ENCODE measurements at places on chromosomes 2 and 18.

DNA sequence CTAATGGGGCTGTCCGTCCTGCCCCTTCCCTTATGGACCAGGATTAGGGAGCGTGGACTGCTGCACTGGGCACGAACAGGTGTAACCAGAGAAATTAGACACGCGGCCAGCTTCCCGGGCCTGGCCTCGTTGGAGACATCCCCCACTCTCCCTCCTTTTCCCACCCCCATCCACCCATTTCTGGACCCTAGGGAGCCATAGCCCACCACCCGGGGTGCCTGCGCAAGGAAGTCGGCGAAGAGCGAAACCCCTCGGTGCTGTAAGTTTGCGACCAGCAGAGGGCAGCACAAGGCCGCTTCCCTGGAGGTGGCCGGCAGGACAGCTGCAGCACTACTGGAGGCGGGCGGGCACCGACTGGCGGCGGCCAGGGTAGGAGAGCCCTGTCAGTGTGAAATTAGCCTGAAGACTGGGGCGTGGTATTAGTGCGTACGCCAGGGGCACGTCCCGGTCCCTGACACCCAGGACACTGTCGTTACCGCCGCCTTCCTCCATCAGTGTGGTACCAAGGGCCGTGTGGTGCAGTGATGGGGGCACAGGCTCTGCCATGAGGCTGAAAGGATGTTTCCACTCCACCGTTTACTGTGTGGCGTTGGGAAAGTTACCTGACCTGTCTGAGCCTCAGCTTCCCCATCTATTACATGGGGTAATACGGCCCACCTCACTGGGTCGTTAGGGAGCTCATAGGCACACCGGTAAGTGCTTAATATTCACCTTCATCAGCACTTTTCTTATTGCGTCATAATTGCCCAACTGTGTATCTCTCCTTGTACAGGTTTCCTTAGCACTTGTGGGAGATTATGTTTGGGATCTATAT is 36.0 kb upstream of the CD207 start:
- DNase-seq: peak; percentile 11

- no peak for DNase-seq
Observed at GRCh38 chr2:17747684-17748452, 5.7 kb downstream of the SMC6 start.

DNA sequence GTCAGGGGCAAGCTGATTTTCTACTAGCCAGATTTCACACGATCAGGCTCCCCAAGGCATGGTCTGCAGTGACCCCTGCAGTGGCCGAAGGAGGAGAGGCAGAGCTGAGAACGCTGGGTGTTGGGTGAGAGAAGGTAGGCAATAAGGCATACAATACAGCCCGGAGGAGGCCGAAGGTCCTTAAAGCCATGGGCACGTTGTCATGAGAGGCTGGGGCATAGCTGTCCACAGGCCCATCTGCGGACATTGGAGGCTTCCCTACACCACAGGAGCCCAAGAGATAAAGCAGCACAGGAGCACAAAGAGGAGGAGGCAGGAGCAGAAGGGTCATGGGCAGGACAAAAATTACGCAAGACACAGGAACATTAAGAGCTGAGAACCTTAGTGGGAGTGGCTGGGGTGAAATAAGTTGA is 16.7 kb upstream of the BZW1 start:
- no peak for DNase-seq

DNA sequence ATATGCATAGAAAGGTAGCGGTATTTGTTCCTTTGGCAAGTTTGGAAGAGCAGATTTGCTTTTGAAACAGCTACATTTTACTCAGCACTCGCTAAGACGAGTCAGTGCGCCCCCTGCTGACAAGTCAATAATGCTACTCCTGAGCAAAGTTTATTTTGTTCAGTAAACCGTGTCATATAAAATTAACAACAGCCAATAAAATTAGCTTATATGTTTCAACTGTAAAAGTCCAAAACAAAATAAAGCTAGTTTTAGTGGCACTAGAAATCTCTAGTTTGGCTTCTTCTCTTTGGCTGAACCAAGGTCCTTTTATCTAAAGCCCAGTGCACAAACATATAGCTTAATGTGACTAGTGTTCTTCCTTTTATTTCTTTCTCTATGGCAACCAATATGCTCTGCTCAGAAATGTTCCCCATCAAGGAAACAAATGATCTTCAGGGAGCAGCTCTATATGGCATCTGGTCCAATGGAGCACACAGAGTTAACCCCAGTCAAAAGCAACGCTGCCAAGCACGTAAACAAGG is 4.2 kb upstream of the POU3F3 start:
- DNase-seq: peak; percentile 60

- no peak for DNase-seq
Observed at GRCh38 chr18:66734451-66734850, 130.6 kb upstream of the CDH19 start.

- DNase-seq: no peak
Observed at GRCh38 chr18:74412116-74412880, 44.8 kb downstream of the DIPK1C start.

DNA sequence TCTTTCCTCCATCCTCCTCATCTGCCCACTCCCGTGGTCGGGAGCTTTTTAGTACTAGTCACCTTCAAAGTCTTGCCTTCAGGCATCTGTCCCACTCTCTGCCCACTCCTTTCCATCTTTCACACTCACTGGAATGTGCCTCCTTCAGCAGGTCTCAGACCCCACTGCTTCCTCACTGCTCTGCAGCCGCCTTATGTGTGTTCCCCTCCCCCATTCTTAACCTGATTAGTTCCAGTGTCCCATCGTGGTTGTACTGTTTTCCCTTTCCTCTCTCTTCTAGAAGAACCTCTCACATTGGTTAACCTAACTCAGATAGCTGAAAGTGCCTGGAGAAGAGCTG is 3.0 kb downstream of the ARMC9 start:
- no peak for DNase-seq

GRCh38 chr2:197310271-197310985 is at the start of gene ANKRD44:
Gene ANKRD44 (minus strand): TSS chr2:197310780. CDS start chr2:197310604, 176 bp downstream.
- peak; percentile 77 for DNase-seq

DNA sequence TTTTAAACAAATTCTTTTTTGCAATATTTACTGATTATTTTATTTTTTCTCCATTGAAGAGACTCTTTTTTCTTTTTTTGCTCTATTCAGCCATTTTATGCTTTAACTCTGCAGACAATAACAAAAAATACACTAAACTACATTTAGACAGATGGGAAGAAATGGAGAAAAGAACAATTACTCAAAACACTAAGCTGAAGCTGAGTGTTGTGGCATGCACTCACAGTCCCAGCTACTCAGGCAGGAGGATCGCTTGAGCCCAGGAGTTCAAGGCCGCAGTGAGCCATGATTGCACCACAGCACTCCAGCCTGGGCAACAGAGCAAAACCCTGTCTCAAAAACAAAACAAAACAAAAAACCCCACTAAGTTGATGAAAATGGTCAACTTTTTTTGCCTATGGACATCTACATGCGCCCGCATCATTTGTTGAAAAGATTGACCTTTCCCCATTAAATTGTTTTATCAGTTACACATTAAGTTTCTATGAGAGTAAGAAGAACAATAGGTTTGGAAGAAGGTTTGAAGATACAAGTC is 43.0 kb downstream of the E2F6 start:
- DNase-seq: no peak

GRCh38 chr2:1305342-1306013 is 107.8 kb upstream of the TPO start:
- DNase-seq: no peak

- DNase-seq: no peak
Observed at GRCh38 chr18:54957296-54957832, 1.9 kb downstream of the CCDC68 start.

DNA sequence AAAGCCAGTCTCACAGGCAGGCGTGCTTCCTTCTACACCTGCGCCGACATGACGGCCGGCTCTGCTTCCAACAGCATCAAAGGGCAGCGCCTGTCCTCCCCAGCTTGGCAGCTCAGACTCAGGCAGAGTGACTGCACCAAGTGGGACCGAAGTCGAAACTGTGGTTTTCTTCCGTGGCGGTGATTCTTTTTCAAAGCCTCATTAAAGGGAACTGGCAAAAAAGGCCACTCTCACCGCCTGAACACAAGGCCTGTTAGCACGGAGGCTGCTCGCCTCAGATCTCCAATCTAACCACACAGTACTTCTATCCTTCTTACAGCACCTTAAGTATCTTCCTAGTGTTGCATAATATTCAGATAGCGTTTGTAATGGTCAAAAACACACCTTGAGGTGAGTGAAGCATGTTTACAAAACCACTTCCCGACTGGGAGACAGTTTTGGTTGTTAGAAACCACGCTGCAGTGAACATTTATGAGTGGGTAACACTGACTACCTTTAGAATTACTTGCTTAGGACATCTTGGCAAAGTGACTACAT is 236.4 kb downstream of the HDAC4 start:
- no peak for DNase-seq

GRCh38 chr2:38658613-38659012 is 7.3 kb upstream of the GALM start:
- no peak for DNase-seq

- DNase-seq: peak; percentile 50
Observed at GRCh38 chr2:234951664-234952269, at the start of gene SH3BP4. Gene SH3BP4 (plus strand): TSS chr2:234952017. CDS start chr2:235035003, 82,986 bp downstream.

DNA sequence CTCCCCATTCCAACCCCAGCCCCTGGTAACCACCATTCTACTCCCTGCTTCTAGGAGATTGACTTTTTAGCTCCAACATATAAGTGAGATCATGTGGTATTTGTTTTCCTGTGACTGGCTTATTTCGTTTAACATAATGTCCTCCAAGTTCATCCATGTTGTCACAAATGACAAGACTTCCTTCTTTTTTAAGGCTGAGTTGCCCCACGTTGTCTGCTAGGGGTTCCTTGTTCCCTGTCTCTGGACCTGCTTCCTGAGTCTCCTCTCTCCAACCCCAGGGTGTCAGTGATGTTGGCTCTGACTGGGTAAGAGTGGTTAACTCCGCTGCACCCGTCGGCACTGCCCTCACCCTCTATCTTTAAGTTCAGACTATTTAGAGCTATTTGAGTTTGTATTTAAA is 175.2 kb downstream of the SH3RF3 start:
- DNase-seq: no peak

DNA sequence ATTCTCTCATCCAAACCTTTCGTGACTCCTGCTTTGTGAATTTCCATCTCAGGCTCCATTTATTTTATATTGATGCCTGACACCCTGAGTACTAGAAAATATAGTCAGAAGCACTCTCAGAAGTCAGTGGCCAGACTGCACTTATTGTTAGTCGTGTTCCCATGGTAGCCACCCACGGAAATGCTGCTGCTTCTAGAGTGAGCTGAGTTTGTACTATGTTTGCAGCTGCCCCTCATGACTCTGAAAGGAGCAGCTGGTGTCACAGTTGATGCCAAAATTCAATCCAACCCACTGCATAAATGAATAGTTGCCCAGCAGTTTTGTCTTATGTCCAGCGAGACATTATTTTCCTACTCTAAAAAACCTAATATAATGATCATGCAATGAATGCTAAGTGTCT is 265.2 kb upstream of the SPHKAP start:
- DNase-seq: no peak

- no peak for DNase-seq
Observed at GRCh38 chr2:86397986-86398385, 43.2 kb upstream of the KDM3A start.

- DNase-seq: no peak
Observed at GRCh38 chr18:62848946-62849345, 133.6 kb downstream of the PHLPP1 start.

GRCh38 chr2:8923183-8923582 is 80.3 kb downstream of the MBOAT2 start:
- no peak for DNase-seq

GRCh38 chr2:28730641-28731146 is 20.9 kb upstream of the PPP1CB start:
- no peak for DNase-seq

GRCh38 chr2:182949572-182950189 is 83.2 kb upstream of the FRZB start:
- no peak for DNase-seq

DNA sequence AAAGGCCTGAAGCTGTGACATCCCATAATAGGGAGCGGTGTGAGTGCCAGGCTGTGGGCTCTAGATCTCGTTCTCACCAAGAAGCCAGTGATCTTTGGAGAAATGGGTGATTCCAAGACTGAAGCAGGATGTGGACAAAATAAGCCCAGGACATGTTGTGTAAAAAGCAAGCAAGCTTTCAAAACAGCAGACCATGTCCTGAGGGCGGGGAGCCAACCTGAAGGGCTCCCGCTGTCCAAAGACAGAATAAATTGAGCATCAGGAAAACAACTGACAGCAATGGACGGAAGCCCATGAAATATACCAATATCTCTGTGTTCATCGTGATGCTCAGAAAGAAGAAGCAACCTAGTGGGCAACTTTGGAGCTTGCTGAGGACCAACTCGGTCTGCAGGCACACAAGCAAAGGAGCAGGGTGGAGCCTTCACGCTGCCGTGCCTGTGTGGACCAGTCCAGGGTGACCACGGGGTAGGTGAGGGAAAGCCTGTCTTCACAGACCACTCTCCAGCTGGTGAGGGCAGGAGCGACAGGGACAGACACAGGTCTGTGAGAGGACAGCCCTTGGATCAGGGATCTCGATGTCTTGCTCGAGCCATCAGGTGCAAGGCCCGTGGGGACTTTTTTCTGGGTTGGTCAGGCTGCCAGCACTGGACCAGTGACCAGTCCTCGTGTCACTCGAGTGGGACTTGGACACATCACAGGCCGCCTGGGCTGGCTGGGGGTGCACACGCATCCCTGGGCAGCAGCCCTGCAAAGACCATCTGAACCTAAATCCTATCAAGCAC is 21.5 kb downstream of the MTERF4 start:
- DNase-seq: no peak

DNA sequence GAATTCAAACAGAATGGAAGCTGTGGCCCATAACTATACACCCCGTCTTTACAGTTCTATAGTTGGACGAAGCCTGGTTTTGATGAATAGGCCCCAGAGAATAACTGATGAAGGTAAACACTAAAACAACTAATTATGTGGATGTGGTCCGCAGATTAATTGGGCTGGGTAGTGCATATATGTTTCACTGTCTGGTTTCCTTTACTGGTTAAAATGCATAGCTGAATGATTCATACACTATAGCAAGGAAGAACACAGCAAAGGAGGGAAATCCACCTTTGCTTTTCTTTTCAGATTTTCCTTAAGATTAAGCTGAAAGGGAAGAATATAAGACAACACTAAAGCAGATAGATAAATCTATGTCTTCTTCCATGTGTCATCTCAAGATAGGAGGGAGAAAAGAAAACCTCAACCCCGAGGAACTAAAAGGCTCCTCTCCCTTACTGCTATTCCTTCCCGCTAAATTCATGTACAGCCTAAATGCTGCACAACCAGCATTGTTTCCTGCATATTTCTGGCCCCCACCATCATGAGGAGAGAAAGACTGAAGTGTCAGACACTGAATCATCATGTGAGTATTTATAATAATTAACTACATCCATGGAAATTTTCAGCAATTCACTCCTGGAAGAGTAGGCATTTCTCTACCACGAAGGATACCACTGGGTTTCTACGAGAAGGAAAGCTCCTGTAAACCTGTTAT is 297.1 kb upstream of the CCDC68 start:
- no peak for DNase-seq

DNA sequence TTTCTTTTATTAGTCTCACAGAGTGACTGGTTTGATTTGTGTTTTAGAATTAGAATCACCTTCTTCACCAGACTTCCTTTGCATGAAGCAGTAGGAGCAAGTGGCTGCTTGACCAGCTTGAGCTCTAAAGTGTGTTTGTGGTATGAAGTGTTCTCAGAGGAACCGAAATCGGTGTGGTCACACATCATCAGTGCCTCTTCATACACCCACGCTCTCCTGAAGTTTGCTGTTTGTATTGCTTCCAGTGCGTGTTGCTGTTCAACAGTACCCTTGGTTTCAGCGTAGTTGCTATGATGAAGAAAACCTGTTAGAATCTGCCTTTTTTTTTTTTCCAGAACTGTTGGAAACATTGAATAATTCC is 77.9 kb downstream of the LIMS1 start:
- DNase-seq: no peak

GRCh38 chr2:140808820-140809219 is 1322.0 kb downstream of the LRP1B start:
- no peak for DNase-seq

GRCh38 chr2:24570225-24570624 is 79.2 kb downstream of the NCOA1 start:
- DNase-seq: no peak

Data from amniotic stem cell (primary cell).